IPS DF 6.9 (cell line): ENCODE measurements at places on chromosomes 3 and 15.
A peak's percentile ranks its signal among the peaks of the same experiment; 100 is the strongest.

DNA sequence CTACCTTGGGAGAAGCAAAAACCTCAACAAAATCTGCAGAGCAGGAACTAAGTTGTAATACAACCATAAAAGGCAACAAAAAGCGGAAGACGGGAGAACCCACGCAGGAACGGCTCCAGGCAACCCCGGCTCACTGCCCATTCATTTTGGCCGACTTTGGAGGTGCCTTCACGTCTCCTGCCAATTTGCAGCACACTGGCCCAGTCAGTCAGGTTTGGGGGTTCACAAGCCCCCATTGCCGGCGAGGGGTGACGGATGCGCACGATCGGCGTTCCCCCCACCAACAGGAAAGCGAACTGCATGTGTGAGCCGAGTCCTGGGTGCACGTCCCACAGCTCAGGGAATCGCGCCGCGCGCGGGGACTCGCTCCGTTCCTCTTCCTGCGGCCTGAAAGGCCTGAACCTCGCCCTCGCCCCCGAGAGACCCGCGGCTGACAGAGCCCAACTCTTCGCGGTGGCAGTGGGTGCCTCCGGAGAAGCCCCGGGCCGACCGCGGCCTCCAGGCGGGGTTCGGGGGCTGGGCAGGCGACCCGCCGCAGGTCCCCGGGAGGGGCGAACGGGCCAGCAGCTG, 463 bp downstream of the TERC start:
- DNase-seq, result no peak

GRCh38 chr15:25092661-25093060, 137.9 kb downstream of the SNRPN start:
- no peak for DNase-seq

DNA sequence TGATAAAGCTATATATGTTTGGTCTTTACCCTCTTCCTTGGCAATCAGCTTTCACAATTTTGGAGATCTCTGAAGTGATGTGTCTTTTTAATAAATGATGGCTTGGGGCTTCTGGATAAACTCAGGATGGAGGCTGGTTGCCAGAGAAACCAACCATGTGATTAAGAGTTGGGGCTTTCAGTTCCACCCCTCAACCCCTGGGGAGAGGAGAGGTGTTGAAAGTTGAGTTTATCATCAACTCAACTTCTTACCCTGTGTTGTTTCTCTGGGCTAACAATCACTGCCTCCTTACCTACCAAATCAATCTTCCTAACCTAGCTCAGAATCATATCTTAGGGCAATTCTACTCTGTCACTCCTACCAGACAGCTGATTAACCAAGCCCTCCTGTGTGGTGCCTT, 735.8 kb downstream of the ZPLD1 start:
- no peak for DNase-seq

GRCh38 chr3:190502946-190503345, 10.9 kb upstream of the IL1RAP start:
- DNase-seq, result no peak

- DNase-seq, result no peak
These were observed 50.4 kb upstream of the GYG1 start for GRCh38 chr3:148940983-148941382.

GRCh38 chr15:78873793-78874765, 1.4 kb downstream of the MORF4L1 start:
- DNase-seq, result no peak

DNA sequence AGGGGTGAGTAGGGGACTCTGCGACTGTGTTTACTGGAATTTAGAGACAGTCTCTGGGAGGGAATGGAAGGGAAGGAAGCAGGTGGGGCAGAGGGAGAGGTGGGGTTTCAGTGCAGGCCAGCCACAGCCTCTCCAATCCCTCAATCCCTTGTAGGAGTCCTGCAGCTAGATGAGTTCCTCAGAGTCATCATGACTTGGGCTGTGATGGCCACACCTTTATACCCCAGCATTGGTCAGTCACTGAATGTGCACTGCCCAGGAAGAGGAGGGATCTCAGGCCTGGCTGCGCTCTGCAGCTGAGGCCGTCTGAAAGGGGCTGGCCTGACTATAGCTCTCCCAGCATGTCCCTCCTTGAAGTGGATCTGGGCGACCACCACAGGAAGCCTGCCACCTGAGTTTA, 67.3 kb upstream of the GLCE start:
- DNase-seq, result no peak

- DNase-seq, result no peak
These were observed 645.8 kb upstream of the NR2F2 start for GRCh38 chr15:95684693-95685115.

GRCh38 chr3:4582624-4583023, 89.5 kb downstream of the ITPR1 start:
- no peak for DNase-seq

DNA sequence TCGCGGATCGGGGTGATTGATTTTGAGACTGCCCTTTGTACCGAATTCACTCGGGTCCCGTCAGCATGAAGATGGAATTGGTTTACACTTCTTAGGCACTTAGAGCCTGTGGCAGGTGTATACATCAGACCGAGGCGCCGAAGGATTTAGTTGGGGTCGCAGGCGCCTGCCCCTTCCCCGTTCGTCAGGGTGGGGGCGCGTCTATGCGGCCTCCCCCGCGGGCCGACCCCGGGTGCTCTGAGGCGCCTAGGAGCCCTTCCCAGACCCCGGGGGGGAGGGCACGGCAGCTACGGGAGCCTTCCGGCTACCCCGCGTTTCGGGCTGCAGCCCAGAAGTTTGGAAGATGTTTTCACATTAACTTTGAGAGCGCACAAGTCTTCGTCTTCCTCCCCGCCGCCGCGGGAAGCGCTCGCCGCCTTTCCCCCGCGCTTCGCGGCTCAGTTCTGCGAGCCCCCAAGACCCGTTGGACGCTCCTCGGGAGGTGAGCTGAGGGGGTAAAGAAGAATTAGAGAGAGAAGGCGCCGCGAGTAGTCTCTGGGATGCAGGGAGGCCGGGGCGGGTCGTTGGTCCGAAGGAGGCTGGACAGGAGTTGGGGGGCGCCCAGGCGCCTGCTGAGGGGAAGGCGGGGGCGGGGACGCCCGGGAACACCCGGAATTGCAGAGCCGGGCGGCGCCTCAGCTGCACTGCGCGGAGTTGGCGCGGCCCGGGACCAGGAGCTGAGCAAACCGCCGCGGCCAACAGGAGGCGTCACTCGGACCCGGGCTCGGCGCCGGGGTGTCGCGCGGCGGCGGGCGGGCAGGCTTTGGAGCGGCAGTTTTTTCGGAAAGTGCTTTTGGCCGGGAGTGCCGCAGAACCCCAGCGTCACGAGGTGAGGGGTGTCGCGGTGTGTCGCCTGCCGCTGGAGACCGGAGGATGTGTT, 780 bp downstream of the TIPARP start:
- DNase-seq, result peak; percentile 41

DNA sequence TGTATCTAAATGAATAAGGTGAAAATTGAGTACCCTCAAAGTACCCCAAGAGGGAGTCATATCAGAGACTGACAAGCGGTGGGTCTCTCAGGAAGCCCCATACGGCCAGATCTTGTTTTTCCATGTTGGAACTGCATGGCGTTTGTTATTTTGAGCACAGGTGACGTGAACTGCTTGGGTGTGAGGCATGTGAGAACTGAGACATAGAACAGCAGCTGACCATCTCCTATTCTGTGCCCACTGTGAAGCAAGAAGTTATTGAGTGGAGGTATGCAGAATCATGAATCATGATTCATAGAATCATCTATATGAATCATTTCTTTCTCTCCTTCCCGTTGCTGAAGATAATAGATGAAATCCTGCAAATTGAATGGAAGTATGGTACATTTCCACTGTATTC, 4.6 kb downstream of the VPS8 start:
- DNase-seq, result no peak

- DNase-seq, result no peak
These were observed 41.2 kb downstream of the RLBP1 start for GRCh38 chr15:89179966-89180875.

DNA sequence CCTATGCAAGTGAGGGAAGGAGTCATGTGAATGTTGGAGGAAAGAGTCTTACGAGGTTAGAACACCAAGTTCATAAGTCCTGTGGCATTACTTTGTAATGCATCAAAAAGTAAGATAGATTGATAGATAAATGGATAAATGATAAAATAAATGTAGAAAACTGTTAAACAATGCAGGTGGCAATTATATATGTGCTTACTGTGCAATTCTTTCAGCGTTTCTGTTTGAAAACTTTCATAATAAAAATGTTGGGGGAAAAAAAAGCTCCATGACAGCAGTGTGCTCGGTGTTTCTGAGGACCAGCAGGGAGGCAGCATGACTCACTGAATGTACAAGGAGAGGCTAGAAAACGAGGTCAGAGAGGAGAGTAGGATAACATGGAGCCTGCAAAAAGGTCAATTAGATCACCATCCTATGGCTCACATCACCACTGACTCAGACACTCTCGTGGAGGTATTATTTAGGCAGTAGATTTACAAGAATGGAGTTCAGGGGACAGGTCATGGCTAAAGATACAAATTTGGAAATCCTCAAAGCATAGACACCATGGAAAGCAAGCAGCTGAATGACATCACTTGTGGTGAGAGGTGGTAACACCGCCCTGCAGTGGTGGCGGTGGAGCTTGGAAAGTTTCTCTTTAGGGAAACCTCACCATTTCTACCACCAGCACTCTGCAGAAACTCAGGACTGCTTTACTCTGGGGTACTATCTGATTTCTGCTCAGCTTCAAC, 219.8 kb downstream of the CTNNB1 start:
- no peak for DNase-seq

- no peak for DNase-seq
These were observed 156.3 kb downstream of the LPP start for GRCh38 chr3:188310270-188310710.

GRCh38 chr3:30742796-30743619, 136.6 kb downstream of the TGFBR2 start:
- DNase-seq, result no peak

- DNase-seq, result no peak
These were observed 56.8 kb downstream of the SETMAR start for GRCh38 chr3:4359805-4360502.

DNA sequence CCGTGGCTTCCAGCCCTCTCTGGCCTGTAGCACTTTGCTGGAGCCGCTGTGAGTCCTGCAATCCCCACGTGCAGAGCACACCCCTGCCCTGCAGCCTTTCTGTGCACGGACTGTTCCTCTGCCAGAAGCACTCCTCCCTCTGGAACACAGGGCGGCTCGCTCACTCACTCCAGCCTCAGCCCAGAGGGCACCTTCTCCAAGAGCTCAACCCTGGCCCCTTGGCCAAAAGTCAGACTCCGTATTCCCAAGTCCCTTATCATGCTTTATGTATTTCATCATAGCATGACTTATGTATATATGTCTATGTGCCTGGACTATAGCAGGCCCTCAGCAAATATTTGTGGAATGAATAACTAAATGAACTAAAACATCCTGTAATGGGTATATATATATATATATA, 63.2 kb downstream of the ASB7 start:
- no peak for DNase-seq

- DNase-seq, result no peak
These were observed 63.9 kb downstream of the TNFAIP8L3 start for GRCh38 chr15:51030649-51031316.

DNA sequence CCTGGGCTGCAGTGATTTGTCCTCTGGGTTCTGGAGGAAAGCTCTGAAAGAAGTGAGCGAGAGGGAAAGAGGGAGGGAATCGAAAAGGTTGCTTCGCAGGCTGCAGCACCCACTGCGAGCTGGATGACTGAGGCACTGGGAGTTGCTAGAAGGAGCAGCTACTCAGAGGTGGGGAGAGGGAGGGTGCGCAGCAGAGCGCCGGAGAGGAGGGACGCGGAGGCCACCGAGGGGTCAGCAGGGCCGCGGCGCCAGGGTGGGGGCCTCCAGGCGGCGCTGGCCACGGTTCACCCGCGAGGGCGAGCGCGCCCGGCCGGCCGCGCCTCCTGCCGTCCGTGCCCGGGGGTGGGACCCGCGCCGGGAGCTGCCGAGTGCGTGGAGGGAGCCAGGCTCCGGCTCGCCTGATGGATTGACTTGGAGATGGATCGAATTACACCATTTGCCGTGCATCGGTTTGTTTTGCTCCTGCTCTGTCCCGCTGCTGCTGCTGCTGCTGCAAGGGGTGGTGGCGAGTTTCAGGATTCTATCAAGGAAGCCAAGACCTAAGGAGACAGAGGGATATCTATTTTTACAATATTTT, at the start of gene SEMA6D:
SEMA6D (plus strand) TSS at position 470 of the 577 bp plus-strand sequence. CDS start 42,294 bp downstream, outside the sequence.
- peak; percentile 48 for DNase-seq

DNA sequence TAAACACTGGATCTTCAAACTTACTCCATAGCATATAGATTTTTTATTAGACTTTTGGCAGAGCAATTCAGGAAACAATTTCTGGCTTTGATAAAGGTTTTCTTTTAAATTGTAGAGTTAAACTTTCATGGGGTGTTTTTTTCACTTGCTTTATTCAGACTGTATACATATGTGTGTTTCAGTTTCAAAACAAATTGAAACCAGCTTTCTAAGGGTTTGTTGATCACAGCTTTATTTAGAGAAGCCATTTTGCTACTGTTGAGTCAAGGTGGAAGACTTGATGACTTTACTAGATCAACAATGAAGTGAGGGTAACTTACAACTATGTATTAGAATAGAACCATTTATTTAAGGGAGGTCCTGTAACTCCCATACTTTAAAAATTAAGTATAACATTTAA, 6.2 kb downstream of the UBE2E1 start:
- DNase-seq, result no peak

GRCh38 chr3:162052636-162053035, 556.0 kb downstream of the OTOL1 start:
- DNase-seq, result no peak
